ENCODE measurements at places on chromosomes 16 and 17.

DNA sequence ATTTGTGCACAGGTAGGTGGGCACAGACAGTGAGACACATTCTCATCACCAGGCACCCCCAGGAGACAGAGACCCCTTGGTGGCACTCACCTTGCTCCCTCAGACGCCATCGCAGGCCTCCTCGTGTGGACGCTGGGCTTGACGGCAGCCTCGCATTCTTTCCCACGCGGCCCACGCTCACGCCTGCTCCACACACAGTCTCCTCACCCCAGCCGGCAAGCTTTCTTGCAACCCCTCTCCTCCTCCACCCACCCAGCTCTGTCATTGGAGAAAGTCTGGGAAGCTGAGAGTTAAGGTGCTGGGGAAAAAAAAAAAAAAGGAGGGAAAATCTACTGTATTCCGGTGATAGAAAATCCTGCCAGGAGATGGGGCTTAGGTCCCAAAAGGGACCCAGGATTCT lies 14.8 kb downstream of the SGCA start:
- DNase-seq, result no peak

- peak; percentile 99 for DNase-seq
These were observed 118.4 kb upstream of the HSBP1 start for GRCh38 chr16:83689385-83689831.

- DNase-seq, result no peak
These were observed 15.2 kb downstream of the CD300LF start for GRCh38 chr17:74697515-74697914.

DNA sequence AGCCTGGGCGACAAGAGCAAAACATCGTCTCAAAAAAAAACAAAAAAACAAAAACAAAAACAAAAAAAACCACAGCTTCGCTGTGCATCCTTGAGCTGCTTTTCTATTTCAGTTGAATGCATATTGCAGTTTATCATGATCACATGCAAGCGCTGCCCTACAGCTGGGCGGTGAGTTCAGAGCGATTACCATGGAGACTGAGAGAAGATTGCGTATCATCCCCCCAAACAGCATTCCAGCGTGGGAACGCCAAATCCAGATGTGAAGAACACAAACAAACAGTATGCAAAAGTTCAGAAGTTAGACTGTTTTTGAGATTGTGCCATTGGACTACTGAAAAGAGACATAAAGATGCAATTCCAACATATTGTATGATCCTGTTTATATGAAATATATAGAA lies 15.1 kb upstream of the SLC52A1 start:
- peak; percentile 84 for DNase-seq

DNA sequence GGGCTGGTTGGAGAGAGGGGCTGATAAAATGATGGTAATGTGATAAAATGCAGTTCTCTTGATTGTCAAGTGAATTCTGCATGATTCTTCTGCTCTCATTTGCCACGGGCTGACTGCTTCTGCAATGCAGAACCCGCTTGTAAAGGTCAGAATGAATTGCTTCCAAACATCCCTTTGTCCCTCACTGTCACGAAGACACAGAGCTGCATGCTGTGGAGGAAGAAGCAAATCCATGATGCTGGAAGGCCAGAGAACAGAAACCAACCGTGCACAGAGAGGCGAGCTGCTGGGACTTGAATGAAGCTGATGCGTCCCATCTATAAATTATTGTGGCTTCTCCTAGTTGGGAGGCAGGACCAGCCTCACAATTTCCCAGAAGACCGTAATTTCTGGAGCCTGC lies 171.6 kb downstream of the PRKCB start:
- DNase-seq, result no peak

GRCh38 chr16:9134739-9135138 lies 43.3 kb downstream of the HAPSTR1 start:
- DNase-seq, result peak; percentile 48

DNA sequence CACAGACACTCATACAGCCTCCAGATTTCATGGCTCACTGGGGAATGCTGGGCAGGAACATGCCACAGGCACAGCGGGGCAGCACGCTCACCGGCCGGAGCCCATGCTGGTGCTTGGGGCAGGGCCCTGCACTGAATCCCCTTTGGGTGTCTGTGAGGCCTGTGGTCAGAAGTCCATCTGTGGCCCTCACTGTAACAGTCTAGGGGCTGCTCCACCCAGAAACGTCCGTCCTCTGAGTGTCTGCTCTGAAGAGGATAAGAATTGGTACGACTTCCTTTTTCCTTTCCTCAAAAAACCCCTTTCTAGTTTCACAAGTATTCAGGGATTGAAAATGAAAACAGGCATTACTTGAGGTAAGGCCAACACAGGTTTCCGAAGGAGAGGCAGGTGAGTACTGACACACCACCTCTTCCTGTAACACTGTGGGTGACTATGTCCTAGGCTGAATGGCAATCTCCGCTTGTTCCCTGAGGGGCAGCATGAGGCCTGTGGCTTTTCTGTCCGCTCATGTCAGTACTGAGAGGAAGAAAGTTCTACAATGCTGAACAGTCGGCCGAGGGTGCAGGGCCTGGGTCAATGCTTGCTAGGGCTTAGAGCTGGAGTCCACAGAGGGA lies 42.5 kb downstream of the TMEM11 start:
- no peak for DNase-seq

GRCh38 chr16:4272114-4272956 lies 488 bp downstream of the TFAP4 start:
- peak; percentile 24 for DNase-seq

- peak; percentile 95 for DNase-seq
These were observed 14.9 kb downstream of the IGFBP4 start for GRCh38 chr17:40457964-40458791.

DNA sequence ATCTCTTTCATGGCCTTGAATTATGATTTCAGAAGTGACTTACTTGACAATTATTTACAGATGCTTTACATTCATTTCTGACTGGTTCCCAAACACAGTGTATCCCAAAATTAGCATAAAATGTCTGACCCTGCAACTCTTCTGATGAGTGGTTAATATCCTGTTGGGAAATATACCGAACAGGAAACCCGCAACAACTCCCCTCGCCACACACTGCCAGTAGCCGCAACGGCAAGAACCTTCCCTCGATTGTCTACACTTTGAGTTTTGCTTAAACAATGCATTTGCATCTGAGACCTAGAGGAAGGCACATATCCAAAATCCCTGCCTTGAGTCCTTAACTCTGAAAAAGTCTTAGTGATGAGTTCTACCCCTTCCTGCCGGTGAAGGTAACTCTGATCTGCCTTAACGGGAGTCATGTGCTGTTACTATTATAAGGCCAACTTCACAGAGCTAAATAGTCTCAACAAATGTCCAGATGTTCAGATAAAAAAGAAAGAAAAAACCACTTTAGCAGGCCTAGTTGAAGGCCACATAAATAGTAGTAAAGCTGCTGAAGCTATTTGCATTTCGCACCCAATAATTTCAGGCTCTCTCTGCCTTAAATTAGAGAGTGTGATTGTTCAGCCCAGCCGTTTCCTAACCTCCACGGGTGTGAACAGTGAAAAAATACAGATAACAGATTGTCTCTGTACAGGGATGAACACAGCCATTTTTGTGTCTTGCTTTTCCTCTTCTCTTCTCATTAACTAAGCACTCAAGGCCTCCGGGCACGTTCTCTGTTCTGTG lies 321.1 kb downstream of the HS3ST3B1 start:
- no peak for DNase-seq

- no peak for DNase-seq
These were observed 10.6 kb upstream of the SMG1 start for GRCh38 chr16:18936727-18937340.

DNA sequence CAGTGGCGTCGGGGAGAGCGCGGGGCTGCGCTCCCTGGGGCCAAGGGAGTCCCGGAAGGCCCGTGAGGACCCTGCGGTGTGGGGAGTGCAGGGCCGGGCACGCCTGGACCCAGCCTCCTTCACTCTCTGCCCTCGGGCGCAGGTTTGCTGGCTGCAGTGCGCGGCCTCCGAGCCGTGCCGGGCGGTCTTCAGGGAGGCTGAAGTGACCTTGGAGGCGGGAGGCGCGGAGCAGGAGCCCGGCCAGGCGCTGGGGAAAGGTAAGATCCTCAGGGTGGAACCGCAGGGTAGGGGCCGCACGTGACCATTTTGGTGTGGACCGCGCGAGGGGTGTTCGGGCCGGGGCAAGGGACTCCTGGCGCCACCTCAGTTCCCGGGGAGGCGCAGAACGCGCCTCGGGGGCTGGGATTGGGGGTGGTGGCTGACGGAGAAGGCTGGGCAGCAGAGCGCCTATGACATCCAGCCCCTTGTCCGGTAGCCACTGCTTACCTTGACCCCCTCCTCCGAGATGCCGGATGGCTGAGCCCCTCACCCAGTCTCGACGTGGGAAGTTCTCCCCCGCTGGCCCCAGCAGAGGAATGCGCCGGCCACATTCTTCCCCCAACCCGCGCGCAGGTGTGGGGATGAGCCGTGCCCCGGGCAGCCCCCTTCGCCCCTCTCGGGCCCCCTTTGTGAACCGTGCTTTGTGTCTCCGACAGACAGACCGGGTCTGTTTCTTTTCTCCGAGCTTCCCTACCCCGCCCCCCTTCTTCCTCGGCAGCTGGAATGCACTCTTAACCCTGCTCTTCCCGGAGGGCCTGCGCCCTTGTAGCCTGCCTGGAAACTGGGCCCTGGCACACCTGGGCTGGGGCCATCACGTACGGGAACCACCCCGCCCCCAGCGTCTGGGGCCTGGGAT lies 631 bp downstream of the CDH3 start:
- no peak for DNase-seq

- peak; percentile 89 for DNase-seq
These were observed 74.3 kb downstream of the SSH2 start for GRCh38 chr17:29855686-29856085.

GRCh38 chr17:1533661-1534325 lies 17.4 kb upstream of the INPP5K start:
- no peak for DNase-seq

- DNase-seq, result no peak
These were observed 1270.9 kb downstream of the CDH11 start for GRCh38 chr16:63850979-63851378.

Data from AG10803 (cell line).